Activated CD4-positive, alpha-beta memory T cell treated with anti-CD3 and anti-CD28 coated beads for 36 hours (primary cell): ENCODE measurements at places on chromosomes 16 and 17. TPM values are rescaled to one million over a fixed set of nuclear protein-coding genes. Genes with fewer than 3 reads are reported as not detected.

COA3 gene
- total RNA-seq: 36.6 TPM

NFE2L1 gene
- 82.4 TPM for total RNA-seq

GRCh38 chr17:66401364-66401763, 99.0 kb downstream of the PRKCA start:
- H3K36me3 ChIP-seq: peaks cover 2% of the 10 kb centered on the region
- peaks cover 88% of the 10 kb centered on the region for H3K4me1 ChIP-seq
- H3K4me3 ChIP-seq: no peak overlapping the region
- no peaks in the 10 kb centered on the region for H3K27me3 ChIP-seq

GRCh38 chr16:22397464-22397863, 23.0 kb upstream of the CDR2 start:
- no peaks in the 10 kb centered on the region for H3K36me3 ChIP-seq
- H3K4me1 ChIP-seq: peaks cover 10% of the 10 kb centered on the region
- no peak for DNase-seq
- no peaks in the 10 kb centered on the region for H3K27me3 ChIP-seq

- H3K36me3 ChIP-seq: no peaks in the 10 kb centered on the region
- no peak for DNase-seq
- H3K27me3 ChIP-seq: no peaks in the 10 kb centered on the region
Measured at GRCh38 chr17:72684405-72685020, 408.0 kb downstream of the SLC39A11 start.

DNA sequence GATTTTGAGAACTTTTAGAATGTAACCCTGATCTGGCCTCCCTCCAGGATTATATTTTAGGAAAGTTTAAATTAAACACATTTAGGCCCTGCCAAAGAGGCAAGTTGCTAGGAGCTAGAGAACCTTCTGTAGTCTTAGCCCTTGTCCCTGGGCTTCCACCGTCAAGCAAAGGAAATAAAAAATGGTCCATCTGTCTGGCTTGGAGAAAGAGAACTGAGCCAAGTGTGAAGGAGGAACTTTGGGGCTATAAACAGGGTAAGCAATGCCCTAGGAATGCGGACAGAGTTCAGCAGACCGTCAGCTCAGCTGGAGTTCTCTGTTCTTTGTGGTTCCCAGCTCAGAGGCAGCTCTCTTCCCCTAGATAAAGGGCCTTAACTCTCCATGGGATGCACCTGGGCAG, 29.6 kb downstream of the RCVRN start:
- no peak overlapping the region for H3K27ac ChIP-seq
- H3K4me1 ChIP-seq: no peaks in the 10 kb centered on the region
- DNase-seq: no peak
- no peak overlapping the region for H3K4me3 ChIP-seq
- no peaks in the 10 kb centered on the region for H3K36me3 ChIP-seq
- peaks cover 9% of the 10 kb centered on the region for H3K27me3 ChIP-seq
